SK-MEL-5 (cell line): ENCODE measurements at places on chromosomes 2 and 18. TPM values are rescaled to one million over a fixed set of nuclear protein-coding genes. Genes with fewer than 3 reads are reported as not detected.

The RTKN gene
- 56.1 and 59.5 TPM in 2 replicates for total RNA-seq

The OR6B2 gene
- not detected in 2 replicates for total RNA-seq

The RESP18 gene
- total RNA-seq, result not detected in 2 replicates

The DNER gene
- total RNA-seq, result 32.9 and 34.3 TPM in 2 replicates

The MYO7B gene
- total RNA-seq, result not detected in 2 replicates

The SNED1 gene
- 0.11 and 0.13 TPM in 2 replicates for total RNA-seq
